ENCODE measurements at places on chromosomes 3 and 15.

DNA sequence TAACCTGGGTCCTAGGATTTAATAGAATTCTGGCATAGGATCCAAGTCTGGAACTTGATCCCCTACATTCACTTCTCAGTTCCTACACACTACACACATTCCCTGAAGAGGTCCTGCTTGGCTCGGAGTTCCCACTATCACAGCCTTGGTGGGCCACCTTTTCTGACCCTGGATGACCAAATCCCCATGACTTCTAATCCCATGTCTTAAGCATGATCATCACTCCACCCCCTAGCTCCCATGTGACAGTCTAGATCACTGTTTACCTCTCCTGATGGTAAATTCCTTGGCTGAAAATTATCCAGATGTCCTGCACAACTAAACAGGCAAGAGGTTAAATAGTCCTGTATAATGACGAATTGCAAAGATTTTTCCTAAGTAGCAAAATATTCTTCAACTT lies 40.3 kb downstream of the DUT start:
- no peak for DNase-seq

- no peak for DNase-seq
Observed at GRCh38 chr3:43537225-43537624, 84.6 kb downstream of the ANO10 start.

GRCh38 chr3:139295040-139295439 lies 48.8 kb upstream of the MRPS22 start:
- no peak for DNase-seq

DNA sequence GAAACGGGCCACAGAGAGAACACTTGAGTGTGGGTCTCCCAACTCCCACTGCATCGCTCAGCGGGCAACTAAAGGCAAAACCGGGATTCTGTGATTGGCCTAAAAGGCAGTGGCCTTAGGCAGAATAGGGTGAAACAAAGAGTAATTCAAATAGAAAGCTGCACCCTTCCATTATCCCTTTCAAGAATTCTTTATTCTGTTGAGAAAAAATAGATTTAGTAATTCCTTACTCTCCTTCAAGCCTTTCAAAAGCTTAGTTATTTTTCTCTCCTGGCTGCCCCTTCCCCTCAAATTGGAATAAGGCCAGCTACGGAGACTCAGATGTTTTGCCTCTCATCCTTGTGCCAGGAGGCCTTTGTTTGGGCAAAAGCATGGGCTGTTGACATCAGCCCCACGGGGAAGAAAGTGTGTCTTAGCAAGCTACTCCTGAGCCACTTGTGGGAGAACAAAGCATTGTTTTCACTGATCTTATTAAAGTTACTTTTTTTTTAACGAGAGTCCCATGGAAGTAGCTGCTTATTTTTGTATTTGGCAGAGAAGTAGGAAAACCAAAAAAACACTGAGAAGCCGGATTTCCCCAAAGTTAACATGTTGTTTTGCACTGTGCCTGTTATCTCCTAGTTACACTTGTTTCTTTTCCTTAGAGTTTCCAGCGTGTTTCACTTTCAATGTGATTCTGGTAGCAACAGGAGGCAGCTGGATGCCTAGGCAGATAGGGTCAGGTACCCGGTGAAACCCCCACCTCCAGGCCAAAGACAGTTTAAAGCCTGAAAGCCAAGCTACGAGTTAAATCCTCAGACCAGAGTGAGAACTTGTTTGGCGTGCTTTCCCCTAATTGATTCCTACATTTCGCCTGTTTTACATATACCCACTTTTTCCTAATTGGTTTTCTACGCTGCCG lies 2.2 kb downstream of the ST6GAL1 start:
- no peak for DNase-seq

DNA sequence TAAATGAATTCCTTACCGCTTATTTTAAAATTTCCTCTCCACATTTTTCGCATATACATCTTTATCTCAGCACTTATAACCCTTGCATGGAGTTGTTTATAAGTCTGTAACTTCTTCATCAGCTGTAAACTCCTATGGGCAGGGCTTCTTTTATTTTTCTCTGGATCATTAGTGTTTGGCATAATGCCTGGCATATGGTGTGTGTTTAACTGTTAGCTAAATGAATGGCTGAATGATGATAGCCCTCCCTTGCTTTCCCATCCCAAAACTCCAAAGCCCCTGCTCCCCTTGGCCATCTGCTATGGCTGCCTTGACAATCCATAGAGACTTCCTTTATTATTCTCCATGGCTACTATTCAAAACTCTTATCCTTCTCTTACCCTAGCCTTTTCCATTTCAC lies 48.1 kb upstream of the SEMA6D start:
- no peak for DNase-seq

DNA sequence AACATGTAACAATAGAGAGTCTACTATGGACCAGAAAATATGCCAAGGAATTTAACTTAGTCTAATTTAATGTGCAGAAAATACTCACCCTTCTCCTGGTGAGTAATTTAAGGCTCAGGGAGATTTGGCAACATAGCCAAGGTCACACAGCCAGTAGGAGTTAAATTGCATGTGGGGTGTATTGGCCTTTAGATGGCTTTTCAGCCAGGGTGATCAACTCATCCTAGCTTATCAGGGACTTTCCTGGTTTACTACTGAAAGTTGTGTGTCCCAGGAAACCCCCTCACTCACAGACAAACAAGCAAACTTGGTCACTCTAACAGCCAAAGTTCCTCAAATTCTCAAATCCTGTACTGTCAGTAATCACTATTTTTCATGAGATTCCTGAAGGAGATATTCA lies 2.6 kb upstream of the SLC9A9 start:
- DNase-seq: no peak

DNA sequence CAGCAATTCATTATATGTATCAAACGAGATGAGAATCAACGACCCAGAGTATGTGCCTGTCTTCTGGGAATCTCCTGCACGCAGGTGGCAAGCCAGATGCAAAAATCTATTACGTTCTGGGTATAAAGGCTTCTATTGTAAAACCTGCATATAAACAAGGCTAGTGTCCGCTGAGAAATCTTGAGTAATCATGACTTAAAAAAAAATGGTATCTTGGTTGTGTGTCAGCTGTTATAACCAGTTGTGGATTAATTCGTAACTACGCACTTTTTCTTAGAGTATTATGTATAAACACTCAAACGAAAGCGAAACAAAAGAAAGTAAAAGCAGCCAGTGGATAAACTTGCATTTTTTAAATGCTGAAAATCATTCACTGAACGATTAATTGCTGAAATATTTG lies 509.1 kb downstream of the RSL24D1 start:
- no peak for DNase-seq

DNA sequence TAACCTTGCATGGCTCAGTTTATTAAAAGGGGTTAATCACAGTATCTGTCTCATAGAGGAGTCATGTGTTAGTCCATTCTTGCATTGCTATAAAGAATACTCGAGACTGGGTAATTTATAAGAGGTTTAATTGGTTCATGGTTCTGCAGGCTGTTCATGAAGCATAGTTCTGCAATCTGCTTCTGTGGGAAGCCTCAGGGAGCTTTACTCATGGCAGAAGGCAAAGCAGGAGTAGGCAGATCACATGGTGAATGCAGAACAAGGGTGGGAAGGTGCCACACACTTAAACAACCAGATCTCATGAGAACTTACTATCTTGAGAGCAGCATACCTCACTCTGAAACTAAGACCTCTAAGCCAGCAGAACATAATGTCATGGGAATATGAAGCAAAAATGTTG lies 42.2 kb upstream of the PTX3 start:
- no peak for DNase-seq
